ENCODE measurements at places on chromosomes 1 and 21.

DNA sequence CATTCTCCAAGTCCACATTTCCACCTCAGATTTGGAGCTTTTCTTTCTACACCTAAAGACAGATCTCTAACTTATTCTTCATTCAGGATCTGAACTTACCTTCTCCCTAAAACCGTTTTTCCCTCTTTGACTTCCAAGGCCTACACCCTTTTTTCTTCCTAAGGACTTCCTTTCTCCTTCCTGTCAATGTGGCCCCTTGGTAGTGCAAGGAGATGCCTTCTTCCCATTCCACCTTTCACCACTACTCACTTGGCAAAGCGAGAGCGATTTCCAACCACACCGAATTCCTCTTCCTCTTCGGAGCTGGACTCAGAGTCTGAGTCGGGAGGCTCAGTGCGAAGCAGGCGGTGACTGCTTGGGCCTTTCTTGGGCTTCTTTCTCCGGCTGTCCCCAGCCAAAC, 1.3 kb downstream of the EFCAB14 start:
- DNase-seq, result no peak

DNA sequence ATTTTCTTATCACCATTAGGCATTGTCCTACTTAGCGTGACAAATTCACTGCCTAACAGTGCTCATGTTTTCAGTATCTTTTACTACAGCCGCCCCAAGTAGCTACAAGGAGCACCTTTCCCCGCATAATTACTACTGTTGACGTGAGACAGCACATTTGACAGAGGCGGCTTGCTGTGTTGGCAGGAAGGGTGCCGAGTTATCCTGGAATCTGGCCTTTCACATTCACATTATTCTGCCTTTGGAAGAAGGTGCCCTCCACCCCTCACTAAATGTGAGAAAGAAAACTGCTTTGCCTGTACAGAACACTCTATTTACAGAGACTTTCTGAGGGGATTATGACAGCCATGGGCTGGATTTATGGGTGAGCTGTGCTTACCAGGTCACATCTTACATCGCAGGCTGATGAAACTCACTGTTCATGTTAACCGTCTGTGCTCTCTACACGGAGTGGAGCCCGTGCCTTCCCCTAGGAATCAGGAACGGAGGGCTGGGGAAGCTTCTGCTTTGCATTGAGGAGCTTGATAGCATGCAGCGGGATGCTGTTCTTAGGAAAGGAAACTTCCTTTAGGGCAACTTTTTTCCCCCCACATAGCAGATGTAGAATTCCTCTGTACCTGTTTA, 148.0 kb upstream of the ZRANB2 start:
- DNase-seq, result no peak

DNA sequence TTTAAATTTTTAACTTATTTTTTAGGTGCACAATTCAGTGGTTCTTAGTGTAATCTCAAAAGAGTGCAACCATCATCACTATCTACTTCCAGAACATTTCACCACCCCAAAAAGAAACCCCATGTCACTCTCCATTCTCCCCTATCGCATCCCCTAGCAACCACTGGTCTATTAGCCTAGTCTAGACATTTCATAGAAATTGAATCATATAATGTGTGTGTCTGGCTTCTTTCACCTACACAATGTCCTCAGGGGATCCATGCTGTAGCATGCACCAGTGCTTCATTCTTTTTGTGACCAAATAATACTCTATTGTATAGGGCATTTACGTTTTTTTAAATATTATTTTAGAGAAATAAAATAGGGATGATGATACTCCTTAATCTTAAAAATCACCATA, 64.7 kb downstream of the JAK1 start:
- DNase-seq, result no peak

- DNase-seq, result no peak
These were observed 162.4 kb upstream of the CACYBP start for GRCh38 chr1:174837386-174837785.

- no peak for DNase-seq
These were observed 39.4 kb downstream of the PLXNA2 start for GRCh38 chr1:208204779-208205178.

GRCh38 chr1:17635811-17636210, 96.3 kb downstream of the ARHGEF10L start:
- DNase-seq, result peak; percentile 28

- no peak for DNase-seq
These were observed 16.9 kb downstream of the TCEANC2 start for GRCh38 chr1:54070171-54070837.

DNA sequence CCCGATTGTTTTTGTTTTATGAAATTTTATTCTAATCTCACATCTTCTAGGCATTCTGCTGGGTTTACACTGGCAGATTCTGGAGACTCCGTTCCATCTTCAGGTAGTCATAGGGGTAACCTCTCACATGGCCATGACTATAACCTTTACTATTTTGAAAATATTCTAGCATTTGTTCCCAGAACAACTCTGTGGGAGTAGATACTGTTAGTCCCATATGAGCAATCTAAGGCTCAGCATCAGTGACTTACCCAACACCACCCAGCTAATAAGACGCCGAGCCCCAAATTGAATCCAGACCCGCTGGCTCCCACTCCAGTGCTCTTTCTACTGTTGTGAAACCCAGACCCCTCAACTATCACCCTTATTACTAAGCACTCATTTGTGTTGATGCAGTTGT, 9.8 kb downstream of the ADAMTS4 start:
- DNase-seq, result no peak

DNA sequence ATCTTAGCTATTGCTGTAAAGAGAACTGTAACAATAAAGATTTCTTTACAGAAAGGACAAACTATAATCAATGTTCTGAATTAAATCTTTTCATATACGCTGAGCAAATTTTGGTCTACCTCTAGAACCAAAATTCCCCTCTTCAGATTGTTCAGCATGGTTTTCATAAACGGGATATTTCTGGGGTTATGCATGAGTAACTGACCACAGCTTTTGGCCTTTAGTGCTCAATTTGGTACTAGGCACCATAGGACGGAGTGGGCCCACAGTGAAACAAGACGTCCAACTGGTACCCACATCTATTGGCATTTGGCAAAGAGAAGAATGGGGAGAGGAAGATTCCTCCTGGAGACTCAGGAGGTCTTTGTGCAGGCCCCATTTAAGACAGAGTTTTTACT, 184.5 kb downstream of the TGFBR3 start:
- no peak for DNase-seq

DNA sequence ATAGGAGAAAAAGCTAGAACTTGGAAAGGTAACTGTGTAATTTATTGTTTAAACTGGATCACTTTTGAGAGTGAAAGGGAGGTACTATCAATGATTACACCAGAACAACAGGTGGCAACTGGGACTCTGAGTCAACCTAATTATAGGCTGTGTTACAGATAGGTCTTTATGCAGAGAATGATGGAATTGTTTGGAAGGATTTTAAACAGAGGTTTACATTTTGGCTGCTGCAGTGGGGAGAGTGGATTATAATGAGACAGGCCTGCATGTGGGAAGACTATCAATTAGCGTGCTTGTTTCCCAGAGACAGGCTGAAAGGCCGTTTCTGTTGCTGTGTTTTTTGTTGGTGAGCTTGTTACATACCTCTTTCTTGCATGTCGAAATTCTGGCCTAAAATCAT, 432.9 kb downstream of the PLA2G4A start:
- no peak for DNase-seq

DNA sequence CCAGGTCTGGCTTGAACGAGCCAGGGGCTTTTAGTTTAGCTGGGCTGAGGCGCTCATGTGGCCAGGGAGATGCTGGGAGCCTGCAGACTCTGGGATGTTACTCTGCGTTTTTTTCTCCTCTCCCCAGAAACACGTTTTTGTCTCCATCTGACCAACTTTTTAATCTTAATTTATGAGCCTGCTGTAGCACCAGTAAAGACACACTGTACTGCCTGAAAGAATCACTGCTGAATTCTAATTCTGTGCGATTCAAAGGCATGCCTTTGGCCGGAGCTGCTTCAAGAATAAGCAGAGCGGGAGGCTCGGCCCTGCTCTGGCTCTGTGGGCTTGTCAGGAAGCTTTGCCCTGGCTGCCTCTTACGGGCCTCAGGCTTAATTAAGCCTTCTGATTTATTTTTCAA, 129.5 kb downstream of the CAMTA1 start:
- no peak for DNase-seq

- no peak for DNase-seq
These were observed 12.6 kb downstream of the ZYG11B start for GRCh38 chr1:52738893-52739292.

DNA sequence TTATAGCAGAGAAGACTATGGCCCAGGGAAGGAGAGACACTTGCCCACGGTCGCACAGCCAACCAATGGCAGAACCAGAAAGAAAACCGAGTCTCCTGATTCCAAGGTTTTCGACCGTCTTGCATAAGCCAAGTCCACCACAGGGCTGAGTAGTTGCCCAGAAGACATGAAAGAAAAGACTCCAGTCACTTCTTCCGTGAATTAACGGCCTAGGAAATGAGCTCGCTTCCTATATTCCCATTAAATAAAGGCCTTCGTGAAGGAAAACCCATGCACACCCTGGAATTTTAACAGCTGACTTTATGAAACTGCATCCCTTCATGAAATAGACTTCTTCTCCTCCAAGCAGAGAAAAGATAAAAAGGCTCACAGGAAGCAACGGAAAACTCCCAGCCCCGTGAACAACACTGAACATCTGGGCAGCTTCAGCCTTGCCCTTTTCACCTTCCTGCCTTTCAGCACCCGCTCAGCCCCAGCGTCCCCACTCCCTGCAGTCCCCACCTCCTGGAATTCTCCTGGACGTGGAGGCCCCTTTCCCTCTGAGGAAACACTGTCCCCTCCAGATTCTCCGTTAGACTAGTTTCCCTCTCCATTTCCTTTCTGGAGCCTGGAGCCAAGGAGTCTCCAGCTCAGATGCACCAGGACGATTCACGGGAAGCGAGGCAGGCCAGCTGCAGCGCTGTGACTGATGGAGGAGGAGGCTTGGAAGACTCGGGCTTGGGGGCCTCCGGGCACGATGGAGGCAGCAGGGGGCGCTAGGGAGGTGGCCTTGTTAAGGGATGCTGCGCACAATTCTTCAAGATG, 2.7 kb upstream of the MYOC start:
- DNase-seq, result peak; percentile 21

DNA sequence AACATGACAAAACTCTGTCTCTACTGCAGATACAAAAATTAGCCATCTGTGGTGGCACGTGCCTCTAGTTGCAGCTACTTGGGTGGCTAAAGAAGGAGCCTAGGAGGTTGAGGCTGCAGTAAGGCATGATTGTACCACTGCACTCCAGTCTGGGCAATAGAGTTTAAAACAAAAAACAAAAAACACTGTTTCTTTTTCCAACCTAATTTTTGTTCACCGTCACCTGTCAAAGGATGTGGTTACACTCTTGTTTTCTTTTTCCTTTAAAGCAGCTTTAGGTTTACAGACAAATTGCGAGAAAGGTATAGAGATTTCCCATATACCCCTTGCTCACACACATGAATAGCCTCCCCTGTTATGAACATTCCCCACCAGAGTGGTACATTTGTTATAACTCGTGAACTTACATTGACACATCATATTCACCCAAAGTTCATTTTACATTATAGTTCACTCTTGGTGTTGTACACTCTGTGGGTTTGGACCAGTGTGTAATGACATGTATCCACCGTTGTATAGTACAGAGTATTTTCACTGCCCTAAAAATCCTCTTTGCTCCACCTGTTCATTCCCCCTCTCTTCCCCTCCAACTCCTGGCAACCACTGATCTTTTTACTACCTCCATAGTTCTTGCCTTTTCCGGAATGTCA, 26.2 kb downstream of the SMG7 start:
- DNase-seq, result no peak

GRCh38 chr1:227846265-227846858, 30.9 kb downstream of the PRSS38 start:
- no peak for DNase-seq

DNA sequence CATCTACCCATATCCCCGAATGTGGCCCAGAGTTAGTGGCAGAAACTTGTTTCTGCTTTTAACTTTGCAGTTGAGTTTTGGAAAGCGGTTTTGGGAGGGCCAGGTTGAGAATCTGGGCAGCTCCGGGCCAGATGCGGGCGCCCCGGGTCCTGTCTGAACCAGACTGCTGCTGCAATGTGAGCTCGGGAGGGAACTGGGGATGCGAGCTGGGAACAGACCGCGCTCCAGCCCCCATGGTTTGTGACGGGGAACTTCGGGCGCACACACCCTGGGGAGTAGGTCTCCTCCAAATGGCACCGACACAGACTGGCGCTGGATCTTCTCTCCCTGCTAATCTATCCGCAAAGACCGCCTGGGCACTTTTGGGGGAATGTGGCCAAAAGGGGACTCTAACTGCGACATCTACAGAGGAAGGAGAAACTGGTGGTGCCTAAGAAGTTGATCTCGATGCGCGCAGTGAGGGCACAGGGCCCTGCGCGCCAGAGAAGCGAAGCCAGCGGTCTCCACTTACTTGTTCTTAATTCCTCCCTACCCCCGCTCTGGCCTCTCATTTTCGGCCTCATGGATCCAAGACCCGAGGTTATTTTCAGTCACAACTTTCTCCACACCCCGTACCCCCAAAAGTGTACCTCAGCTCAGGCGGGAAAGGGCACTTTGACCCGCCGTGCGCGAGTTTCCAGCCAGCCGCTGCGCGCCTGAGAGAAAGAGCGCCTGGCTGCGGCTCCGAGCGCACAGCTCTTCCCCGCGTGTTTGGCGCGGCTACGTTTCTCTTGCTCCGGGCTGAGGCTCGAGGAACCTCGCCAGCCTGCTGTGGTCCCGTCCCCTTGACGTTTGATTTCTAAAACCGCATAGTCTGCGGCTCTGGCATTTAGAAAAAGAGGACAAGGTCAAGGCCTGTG, 411.0 kb upstream of the ESRRG start:
- no peak for DNase-seq

DNA sequence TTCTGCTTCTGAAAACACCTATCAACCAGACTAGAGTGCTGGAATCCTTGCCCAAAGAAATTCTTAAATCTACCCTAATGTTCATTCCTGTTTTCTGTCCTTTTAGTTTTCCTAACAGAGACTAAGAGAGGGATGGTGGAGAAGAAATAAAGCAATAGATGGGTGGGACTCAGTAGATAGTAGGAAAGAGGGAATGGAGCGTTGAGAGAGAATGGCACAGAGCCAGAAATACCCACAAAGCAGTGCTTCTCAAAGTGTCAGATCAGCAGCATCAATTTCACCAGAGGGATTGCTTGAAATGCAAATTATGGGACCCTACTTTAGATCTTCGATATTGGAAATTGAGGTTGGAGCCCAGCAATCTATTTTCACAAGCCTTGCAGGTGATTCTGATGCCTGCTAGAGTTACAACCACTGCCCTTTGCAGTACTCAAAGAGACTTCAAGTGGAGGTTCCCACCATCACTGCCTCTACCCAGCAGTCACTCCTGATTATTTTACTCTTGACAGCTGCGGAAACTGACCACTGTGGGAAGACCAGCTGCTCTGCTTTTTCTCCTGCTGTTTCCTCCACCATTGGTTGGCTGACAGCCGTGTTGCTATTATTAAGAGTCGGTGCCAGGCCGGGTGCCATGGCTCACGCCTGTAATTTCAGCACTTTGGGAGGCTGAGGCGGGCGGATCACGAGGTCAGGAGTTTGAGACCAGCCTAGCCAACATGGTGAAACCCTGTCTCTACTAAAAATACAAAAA, 11.4 kb upstream of the PRPF3 start:
- no peak for DNase-seq

DNA sequence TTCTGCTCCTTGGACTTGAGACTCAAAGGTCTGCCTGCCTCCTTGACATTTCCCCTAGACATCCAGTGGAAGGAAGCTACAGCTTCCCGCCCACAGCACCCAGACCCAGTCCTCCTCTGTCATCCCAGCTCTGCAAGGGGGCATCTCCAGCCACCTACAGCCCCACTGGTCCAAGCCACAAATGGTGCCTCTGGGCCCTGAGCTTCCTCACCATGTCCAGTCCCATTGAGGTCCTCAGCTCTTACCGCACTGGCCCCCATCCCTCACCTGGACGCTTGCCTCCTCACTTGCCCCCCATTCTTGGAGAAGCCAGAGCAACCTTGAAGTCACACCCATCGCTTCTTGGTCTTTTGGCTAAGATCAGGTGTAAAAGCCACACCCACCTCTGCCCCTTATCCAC, 13.2 kb downstream of the PODN start:
- no peak for DNase-seq
